Omental fat pad (tissue), 4 donors: ENCODE measurements at places on chromosomes 2 and 18. TPM values are rescaled to one million over a fixed set of nuclear protein-coding genes. Genes with fewer than 3 reads are reported as not detected.

LAMA3 gene
- 54.0 TPM for total RNA-seq

CFAP53 gene
- not detected for total RNA-seq

XPO1 gene
- total RNA-seq: 96.6 TPM

KCNF1 gene
- total RNA-seq: not detected

FAHD2A gene
- total RNA-seq: 26.7 TPM

GPD2 gene
- 38.9 TPM for total RNA-seq

RASGRP3 gene
- total RNA-seq: 31.4 TPM

SULT1C2 gene
- total RNA-seq: 2.4 TPM

- DNase-seq: no peak
Observed at GRCh38 chr2:6788614-6789013, 77.1 kb downstream of the CMPK2 start.

DNA sequence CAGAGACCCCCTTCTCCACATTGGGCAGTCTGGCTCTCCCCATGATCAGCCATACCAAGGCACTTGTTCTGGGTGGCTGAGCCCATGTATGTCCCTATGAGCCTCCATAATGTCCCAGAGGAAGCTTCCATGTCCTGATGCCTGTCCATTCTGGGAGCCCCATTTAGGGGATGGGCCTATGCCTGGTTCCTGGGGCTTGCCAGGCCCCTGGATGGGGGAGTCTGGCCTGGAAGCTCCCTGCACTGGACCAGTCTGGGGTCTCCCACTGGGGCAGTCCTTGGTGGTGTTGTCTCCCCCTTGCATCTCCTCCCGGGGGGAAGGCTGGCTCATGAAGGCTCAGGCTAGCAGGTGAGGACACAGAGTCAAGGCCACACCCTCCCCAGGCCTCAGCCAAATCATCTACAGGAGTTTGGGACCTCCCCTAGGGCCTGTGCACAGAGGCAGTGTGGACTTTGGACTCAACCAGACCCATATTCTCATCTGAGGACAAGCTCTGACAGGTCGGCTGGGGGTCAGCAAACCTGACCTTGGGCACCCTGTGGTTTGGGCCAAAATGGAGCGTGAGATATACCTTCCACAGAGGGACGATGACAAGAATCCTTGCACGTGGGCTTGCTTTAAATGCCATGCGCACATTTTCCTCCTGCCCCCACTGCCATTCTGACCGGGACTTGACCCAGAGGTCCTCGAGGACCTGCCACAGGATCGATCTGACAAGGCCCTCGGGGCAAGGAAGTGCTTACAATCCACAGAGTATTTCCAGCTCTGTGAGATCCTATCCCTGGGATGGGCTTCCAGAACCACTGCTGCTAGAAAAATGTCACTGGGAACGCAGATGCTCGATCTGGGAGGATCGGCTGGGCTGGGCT, 38.8 kb downstream of the INHBB start:
- no peak for DNase-seq

GRCh38 chr2:236608188-236608525, 38.5 kb downstream of the ACKR3 start:
- no peak for DNase-seq

DNA sequence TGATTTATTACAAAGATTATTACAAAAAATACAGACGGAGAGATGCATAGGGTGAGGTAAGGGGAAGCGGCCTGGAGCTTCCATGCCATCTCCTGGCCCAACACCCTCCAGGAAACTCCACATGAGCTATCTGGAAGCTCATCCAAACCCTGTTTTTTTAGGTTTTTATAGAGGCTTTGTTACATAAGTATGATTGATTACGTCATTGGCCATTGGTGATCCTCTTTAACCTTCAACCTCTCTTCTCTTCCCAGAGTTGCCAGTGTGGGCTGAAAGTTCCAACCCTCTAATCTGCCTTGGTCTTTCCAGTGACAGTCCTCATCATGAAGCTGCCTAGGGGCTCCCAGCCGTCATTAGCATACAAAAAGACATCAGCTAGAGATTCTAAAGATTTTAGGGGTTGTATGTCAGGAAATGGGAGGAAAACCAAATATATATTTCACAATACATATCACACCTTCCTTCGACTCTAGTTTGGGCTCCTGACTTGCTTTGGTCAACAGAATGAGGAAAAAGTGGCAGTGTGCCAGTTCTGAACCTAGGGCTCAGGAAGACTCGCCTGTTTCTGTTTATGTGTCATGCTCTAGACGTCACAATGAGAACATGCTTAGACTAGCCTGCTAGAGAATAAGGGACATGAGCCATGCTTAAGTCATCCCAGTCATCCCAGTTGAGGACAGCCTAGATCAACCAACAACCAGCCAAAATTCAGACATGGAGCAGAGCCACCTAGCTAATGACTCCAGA, 54.1 kb downstream of the ETAA1 start:
- DNase-seq: no peak

GRCh38 chr2:58698620-58699019, 457.5 kb upstream of the FANCL start:
- DNase-seq: no peak

DNA sequence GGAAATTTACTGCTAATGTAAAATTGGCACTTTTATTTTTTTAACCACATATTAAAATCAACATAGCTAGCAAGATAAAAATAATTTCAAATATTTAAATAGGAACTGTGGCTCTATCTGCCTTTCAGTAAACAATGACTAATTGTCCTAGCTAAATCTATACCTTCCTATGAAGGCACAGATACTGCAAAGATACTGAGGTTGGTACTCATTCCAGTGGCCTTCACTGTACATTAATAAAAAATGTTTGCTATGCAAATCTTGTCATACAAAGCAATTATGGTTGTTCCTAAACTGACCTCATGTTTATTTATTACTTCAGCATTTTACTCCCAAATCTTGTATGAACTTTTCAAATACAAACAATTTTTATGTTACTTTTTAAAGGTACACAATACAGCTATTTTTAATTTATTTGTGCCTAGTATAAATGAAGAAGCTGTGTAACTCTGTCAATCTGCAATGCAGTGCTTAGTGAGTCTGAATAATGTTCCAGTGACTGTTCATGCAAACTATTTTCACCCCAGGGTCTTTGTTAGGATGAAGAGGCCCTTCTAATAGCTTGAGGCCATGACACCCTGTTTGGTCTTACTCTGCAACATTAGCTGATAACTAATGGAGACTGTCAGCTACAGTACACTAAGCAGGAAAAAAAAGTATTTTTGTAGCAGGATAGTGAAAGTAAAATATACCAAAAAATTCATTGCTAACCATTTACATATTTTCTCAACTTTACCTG, 9.3 kb upstream of the ERBB4 start:
- DNase-seq: no peak

DNA sequence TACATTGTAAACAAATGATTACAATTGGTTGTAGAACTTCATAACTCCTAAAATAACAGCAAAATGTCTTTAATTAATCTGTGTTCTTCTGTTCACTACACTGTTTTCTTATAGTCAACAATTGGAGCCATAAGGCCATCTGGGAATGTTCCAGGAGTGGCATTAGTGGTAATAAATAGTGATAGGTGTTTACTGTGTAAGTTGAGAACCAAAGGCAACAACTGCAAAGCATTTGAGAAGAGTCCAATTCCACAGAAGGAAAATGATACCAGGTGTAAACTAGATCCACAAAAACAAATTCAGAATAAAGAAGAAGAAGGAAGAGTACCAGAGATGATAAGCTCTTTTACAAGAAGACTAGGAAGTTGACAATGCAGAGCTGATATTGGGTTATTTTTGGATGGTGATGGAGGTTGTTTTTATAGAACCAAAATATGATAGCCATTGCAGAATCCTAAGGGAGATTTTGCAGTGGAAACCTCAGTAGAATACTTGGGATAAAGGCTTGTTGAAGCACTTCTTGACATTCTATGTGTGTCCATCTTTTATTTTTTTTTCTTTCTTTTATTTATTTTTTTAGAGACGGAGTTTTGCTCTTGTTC, 52.9 kb downstream of the ANTXR1 start:
- DNase-seq: no peak

DNA sequence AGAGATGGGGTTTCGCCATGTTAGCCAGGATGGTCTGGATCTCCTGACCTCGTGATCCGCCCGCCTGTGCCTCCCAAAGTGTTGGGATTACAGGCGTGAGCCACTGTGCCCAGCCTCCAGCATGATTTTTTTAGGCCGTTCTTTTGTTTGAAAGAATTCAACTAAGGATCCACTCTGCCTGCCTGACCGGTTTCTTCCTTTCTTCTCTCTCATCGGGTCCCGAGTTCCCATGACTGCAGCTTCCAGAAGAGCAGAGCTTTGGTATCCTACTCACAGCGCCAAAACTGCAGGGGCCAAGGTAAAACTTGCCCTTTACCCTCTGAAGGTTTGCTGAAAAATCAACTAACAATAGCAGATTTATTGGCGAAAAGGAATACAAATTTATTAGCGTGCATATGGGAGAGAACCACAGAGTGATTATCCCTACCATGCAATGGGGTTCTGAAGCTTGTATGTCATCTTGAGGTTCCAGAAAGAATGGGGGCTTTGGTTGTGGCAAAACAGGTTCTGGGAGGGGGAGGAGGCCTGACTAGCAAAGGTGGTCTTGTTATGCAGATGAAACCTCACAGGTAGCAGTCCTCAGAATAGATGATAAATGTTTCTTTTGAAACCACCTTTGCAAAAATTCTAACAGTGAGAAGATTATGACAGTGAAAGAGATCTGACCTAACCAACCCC, 87.0 kb upstream of the MSH6 start:
- no peak for DNase-seq

DNA sequence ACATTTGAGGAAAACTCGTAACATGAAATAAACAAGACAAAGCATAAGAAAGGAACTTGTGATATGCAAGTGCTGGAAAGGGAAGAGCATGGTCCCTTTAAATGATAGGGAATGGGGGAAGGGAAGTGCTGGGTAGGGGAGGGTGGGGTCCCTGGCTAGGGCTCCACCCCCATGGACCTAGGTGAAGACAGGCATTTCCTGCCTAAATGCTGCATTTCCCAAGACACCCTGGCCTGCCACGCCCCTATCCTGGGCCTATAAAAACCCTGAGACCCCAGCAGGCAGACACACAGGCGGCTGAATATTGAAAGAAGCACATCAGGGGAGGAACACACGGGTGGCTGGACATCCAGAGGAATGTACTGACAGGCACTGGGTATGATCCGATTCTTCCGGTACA, 499.9 kb downstream of the ZEB2 start:
- DNase-seq: no peak

GRCh38 chr2:159614534-159615366, 1.6 kb downstream of the BAZ2B start:
- no peak for DNase-seq

DNA sequence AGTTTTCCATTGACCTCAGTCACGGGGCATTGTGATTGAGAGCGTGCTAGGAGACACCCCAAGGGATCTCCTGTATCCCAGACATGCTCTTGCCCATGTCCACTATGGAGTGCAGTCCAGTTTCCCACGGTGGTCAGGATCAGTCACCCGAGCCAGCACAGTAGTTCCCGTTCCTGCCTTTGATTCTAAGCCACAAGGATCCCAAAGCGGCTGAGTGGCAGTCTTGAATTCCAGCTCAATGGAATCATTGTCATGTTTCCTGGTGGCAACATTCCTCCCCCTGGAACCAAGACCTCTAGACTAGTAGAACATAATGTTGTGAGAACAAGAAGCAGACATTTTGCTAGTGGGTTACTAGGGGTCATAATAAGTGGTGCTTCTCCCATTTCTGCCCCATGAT, 154.3 kb downstream of the SEPTIN10 start:
- DNase-seq: no peak

- no peak for DNase-seq
Observed at GRCh38 chr2:75177427-75177826, 21.9 kb downstream of the TACR1 start.

DNA sequence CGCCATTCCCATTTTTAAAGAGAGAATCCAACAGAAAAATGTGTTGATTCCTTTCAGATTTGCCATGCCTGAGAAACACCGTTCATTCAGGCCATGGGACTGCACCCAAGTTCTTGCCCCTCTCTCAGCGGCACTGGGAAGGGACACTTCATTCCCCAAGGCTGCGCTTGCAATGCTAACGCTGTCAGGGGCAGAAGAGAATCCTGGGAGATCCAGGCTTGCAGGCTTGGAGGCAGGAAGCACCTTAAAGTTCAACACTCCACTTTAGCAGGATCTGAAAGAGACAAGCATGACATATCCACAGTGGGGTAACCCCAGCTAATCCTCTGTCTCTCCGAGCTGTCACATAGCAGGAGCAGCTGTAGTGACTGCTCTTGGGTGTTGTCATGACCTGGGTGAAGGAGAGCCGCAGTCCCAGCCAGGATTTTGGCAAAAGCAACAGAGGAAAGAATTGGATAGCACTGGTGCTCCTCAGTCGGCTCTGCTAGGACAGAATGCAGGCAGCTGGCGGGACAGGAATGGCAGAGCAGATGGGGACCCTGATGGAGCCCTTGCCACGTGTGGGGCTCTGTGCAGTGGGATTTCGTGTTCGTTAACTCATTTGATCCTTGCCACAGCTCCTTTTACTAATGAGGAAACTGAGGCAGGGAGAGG, 22.0 kb upstream of the ODC1 start:
- DNase-seq: no peak
